ENCODE measurements at places on chromosomes 1 and 21. TPM values are rescaled to one million over a fixed set of nuclear protein-coding genes. Genes with fewer than 3 reads are reported as not detected.

The MPL gene
- polyA plus RNA-seq = 0.60 TPM

The LRRC71 gene
- 0.84 TPM for polyA plus RNA-seq

The CELA3A gene
- not detected for polyA plus RNA-seq

The SPATA45 gene
- polyA plus RNA-seq = not detected

The KCNE2 gene
- polyA plus RNA-seq = 1.0 TPM

The TSPAN1 gene
- 65.2 TPM for polyA plus RNA-seq

The C1orf116 gene
- polyA plus RNA-seq = 22.3 TPM

The S100A5 gene
- 0.92 TPM for polyA plus RNA-seq

The EXTL1 gene
- polyA plus RNA-seq = 2.2 TPM

The PTBP2 gene
- polyA plus RNA-seq = 34.3 TPM

The HAO2 gene
- 90.3 TPM for polyA plus RNA-seq

The MIER1 gene
- 51.1 TPM for polyA plus RNA-seq

The BMP8A gene
- polyA plus RNA-seq = 0.14 TPM

The CFHR5 gene
- polyA plus RNA-seq = not detected

The CFAP126 gene
- 12.5 TPM for polyA plus RNA-seq

The WDR3 gene
- polyA plus RNA-seq = 21.2 TPM

The SPAG17 gene
- 11.0 TPM for polyA plus RNA-seq

The TRIM45 gene
- polyA plus RNA-seq = 29.2 TPM

The FOXO6 gene
- polyA plus RNA-seq = 2.2 TPM

The CDCA8 gene
- 16.6 TPM for polyA plus RNA-seq

The CLCA1 gene
- not detected for polyA plus RNA-seq

The KRTAP11-1 gene
- not detected for polyA plus RNA-seq

The GRHL3 gene
- 7.8 TPM for polyA plus RNA-seq

The SH2D5 gene
- 1.6 TPM for polyA plus RNA-seq

The AMY1C gene
- not detected for polyA plus RNA-seq

The AKR7A3 gene
- polyA plus RNA-seq = 1.4 TPM

The SPTA1 gene
- 1.1 TPM for polyA plus RNA-seq

The TESK2 gene
- 3.5 TPM for polyA plus RNA-seq

The APCS gene
- not detected for polyA plus RNA-seq

The LCE1C gene
- not detected for polyA plus RNA-seq

The SPRR1B gene
- not detected for polyA plus RNA-seq

The SPATA21 gene
- 0.17 TPM for polyA plus RNA-seq

The TMEM269 gene
- 1.0 TPM for polyA plus RNA-seq

The NBPF8 gene
- 15.7 TPM for polyA plus RNA-seq

The CDC20 gene
- polyA plus RNA-seq = 33.8 TPM

The FRRS1 gene
- polyA plus RNA-seq = 8.6 TPM

The CNR2 gene
- polyA plus RNA-seq = 0.06 TPM

The ZFP69B gene
- 5.9 TPM for polyA plus RNA-seq

The EXTL2 gene
- 66.0 TPM for polyA plus RNA-seq

The HMGCS2 gene
- 77.0 TPM for polyA plus RNA-seq

The AK5 gene
- polyA plus RNA-seq = 5.3 TPM

The RBP7 gene
- polyA plus RNA-seq = 17.0 TPM

The SPATA46 gene
- polyA plus RNA-seq = 3.8 TPM

The ATAD3C gene
- 0.41 TPM for polyA plus RNA-seq

The KCNA2 gene
- polyA plus RNA-seq = 0.46 TPM

The SELL gene
- 2.8 TPM for polyA plus RNA-seq

The PODN gene
- polyA plus RNA-seq = 2.1 TPM

The DNAJC28 gene
- polyA plus RNA-seq = 2.0 TPM

The ATP6V1G3 gene
- 4.3 TPM for polyA plus RNA-seq

The BTG2 gene
- polyA plus RNA-seq = 173 TPM

The AMY2A gene
- polyA plus RNA-seq = not detected

The GCSAML gene
- polyA plus RNA-seq = 0.85 TPM

The INSRR gene
- 1.0 TPM for polyA plus RNA-seq

The RORC gene
- polyA plus RNA-seq = 0.26 TPM

The OR2L8 gene
- not detected for polyA plus RNA-seq

Measured in left renal pelvis (tissue), 4 donors.